Caudate nucleus (tissue), 63 donors: ENCODE measurements at places on chromosomes 3 and 15.

DNA sequence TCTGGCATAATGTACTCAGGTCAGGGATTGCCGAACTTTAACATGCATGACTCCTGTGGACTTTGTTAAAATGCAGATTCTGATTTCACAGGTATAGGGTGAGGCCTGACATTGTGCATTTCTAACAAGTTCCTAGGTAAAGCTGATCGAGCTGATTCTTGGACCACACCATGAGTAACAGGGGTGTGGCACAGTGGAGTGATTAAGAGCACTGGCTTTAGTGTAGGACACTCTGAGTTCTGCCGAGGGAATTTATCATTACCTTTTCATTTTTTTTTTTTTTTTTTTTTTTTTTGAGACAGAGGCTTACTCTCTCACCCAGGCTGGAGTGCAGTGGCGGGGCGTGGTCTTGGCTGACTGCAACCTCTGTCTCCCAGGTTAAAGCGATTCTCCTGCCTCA is 169.3 kb downstream of the ADAMTS9 start:
- DNase-seq = no peak

- DNase-seq = no peak
Measured at GRCh38 chr3:39124876-39125840, 17.7 kb downstream of the TTC21A start.

DNA sequence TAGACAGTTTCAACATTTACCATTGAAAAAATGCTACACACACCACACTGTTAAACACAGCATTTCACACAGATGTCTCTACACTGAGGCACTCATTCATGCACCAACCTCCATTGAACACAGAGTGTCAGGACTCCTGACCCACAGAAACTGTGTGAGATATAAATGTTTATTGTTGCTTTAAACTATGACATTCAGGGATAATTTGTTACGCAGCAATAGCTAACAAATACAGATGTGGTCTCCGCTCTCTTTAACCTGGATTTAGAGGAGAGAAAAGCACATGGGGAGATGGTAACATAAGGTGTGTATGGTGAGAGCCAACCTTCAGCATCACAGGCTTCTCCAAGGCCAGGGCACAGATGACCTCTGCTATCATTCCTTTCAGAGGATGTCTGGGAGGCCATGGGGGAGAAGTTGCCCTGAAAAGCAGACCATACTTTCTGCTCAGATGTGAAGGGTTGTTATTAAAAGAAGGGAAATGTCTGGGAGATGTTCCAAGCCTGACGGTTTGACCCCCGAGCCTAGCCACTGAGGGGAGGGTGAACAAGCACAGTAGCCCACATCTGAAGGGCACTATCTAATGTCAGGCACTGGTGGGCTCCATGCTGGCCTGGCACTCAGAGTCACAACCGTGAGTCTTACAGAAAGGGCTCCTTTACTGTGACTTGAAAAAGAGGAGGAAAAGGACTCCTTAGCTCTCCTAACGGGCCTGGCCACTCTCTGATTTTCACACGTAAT is 284.5 kb upstream of the TLE3 start:
- no peak for DNase-seq

DNA sequence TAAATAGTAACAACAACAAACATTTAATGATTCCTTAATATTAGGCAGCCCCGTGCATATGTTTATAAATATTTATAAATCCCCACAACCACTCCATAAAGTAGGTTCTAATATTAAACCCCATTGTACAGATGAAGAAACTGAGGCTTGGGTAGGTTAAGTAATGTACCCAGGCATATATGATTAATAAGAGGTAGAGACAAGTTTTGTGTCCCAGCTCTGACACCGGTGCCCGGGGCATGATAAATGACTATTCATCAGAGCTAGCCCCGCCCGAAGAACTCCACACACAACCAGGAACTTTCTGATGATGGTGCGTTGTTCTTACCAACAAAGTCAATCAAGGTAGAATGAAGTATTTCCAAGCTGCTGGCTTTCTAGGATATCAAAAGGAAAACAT is 19.4 kb downstream of the CDCP1 start:
- no peak for DNase-seq

DNA sequence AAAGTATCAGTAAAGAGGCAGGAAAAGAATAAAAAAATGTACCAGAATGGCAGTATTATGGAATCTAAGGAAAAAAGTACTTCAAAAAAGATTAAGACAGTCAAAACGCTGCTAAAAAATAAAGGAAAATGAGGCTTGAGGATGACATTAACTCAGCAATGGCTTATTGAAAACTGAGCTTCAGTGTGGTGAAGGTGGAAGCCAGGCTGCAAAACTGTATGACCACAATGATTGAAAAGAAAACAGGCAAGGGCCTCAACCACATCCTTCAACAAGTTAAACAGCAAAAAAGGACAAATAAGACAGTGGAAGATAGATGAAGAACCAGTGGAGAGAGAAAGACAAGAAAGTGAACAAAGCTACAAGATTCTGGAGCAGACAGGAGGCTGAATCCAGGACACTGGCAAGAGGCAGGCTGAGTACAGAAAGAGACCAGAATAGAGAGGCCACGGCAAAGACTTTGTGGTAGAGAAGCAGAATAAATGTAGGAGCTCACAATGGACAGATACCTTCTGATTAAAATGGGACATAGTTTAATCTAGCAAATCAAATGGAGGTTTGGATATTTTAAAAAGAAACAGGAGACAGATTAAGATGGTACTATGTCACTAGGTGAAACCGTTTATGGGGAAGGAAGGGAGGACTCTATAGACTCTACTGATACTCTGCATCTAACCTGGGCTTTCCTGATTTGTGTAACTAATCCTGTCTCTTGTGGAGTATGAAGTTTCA is 86.1 kb downstream of the TJP1 start:
- no peak for DNase-seq

GRCh38 chr15:61396235-61396919 is 167.3 kb upstream of the RORA start:
- no peak for DNase-seq

- no peak for DNase-seq
Measured at GRCh38 chr15:80588801-80589200, 106.3 kb upstream of the ABHD17C start.

- no peak for DNase-seq
Measured at GRCh38 chr3:188060840-188061544, 93.0 kb upstream of the LPP start.

DNA sequence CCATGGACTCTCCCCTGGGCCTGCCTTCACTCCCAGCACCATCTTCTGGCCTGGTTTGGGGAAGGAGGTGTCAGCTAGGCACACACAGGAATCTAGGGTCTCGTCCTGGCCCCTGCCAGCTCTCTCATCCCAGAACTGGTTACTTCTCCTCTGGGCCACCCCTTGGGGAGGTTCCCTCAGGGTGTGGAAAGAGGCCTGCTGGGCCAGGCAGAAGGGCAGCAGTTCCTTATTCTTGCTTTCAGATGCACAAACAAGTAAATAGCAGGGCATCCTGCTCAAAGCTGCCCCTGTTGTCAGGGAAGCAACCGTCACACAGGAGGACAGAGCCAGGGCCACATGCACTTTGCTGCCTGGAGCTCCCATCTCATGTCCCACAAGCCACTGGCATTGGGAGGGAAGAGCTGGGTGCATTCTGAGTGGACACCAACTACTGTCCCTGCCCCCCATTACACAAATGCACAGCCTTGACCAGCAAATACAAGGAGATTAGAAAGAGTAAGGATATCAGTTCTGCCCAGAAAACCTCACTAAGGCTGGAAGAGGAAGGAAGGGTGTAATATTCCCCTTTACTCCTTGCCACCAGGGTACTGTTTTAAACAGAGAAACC is 108.8 kb upstream of the HACD2 start:
- DNase-seq = no peak

DNA sequence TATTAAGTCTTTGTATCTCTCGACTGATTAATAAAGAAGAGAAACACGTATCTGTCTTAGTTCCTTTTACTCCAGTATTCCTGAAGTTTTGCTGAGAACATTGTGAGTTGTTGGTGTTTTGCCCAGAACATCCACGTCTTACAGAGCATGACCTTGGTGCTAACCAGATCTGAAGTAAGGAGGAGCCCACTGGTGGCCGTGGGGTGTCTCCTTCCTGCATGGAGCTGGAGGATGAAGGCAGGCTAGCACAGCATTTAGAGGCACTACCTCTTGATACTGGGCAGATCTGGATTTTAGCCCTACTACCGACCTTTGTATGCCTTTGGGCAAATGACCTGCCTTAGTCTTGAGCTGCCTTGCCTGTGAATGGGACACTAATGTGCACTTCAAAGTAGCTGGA is 28.9 kb upstream of the ESYT3 start:
- no peak for DNase-seq

- DNase-seq = no peak
Measured at GRCh38 chr15:48407646-48408045, 76.4 kb downstream of the DUT start.

DNA sequence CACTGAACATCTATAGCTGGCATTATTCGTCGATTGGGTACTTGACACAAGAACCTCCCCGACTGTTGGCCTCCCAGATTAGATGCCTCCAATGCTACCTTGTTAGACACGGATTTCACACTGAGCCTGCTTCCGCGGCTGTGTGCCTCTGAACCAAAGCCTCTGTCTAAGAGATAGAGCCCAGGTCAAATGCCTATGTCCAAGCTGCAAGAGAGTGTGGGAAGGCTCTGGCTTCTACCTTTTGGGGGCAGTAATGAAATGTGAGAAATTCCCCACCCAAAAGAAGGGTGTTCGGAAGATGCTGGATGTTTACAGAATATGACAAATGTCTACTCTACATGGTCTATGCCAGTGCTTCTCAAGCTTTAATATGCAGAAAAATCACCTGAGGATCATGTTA is 2.0 kb upstream of the RPUSD2 start:
- DNase-seq = no peak

DNA sequence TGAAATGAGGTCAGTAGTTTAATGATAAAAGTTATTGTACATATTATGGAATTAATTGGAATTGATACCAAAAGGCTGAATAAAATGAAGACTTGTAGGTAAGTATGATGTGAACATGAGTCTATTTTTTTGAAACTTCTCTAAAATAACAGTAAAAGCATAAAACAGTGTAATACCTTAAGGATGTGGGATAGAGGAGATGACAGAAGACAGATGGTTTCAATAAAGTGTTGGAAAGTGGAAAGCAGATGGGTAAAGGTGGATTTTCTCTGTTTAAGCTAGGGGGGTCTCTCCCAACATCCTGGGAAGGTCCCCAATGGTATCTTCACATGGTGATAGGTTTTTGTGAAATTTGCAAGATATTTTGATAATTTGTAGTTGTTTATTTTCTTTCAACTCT is 41.6 kb downstream of the GMPS start:
- DNase-seq = no peak

GRCh38 chr15:101532865-101533264 is 43.4 kb upstream of the PCSK6 start:
- DNase-seq = no peak

- DNase-seq = peak; percentile 94
Measured at GRCh38 chr15:101294731-101295606, at the start of gene SNRPA1. Gene SNRPA1, minus strand, starts transcription at chr15:101295248. Its CDS starts 70 bp downstream, at chr15:101295178.

GRCh38 chr3:114504941-114505628 is 211.3 kb downstream of the TIGIT start:
- DNase-seq = peak; percentile 25

DNA sequence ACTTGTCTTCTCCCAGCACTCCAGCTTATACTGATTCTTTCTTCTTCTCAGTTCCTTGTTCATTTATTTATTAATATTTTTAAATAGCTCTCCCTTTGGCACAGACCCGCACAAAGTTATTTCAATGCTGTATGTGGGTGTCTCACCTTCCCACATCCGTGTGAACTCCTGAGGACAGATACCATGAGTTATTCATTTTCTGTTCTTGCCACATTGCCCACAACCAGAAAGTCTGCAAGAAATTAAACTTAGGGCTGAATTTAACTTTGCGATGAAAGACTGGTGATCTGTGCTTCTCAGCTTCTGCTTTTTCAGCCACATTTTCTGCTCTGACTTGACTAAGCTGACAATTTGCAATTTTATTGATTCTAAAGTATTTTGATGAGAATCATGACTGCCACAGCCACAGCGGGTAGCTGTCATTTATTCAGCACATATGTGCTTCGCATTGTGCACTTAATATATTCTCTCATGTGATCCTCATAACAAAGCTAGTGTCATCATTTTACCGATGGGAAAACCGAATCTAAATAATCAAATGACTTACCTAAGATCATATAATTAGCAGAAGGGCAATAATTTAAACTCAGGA is 569.8 kb downstream of the EDEM1 start:
- DNase-seq = no peak

DNA sequence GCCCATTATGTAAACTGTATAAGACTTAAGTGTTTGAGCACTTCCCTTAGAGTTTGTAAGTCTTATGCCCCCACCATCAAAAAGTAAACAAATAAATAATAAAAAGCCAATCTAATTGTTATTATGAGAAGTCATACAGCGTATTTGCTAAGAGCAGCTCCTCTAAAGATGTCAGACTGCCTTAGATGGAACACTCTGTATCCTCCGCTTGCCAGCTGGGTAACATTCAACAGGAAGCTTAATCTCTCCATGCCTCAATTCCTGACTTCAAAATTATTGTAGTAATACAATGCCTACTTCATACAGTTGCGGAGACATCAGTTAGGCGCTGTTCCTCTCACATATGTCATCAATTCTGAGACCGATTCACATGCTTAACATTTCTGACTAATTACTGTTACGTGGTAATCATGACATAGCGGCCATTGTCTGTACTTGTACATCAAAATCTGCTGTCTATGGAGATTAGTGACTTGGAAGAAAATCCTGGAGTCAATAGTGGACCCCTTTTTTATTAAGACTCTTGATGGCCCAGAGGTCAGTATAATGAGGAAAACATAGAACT is 417.7 kb downstream of the LPP start:
- no peak for DNase-seq

- DNase-seq = no peak
Measured at GRCh38 chr3:89521328-89521727, 413.9 kb downstream of the EPHA3 start.

DNA sequence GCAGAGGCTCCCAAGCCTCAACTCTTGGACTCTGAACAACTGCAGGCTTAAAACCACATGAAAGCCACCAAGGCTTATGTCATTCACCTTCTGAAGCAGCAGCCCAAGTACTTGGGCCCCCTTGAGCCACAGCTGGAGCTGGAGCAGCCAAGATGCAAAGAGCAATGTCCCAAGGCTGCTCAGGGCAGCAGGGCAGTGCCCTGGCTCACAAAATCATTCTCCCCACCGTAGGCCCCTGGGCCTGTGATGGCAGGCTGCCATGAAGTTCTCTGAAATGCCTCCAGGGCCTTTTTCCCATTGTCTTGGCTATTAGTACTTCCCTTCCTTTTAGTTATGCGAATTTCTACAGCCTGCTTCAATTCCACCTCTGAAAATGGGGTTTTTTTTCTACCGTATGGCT is 83.4 kb downstream of the DCLK3 start:
- no peak for DNase-seq

GRCh38 chr3:37375184-37376127 is 201.1 kb upstream of the LRRFIP2 start:
- no peak for DNase-seq

- no peak for DNase-seq
Measured at GRCh38 chr3:67901681-67902080, 247.3 kb upstream of the SUCLG2 start.

DNA sequence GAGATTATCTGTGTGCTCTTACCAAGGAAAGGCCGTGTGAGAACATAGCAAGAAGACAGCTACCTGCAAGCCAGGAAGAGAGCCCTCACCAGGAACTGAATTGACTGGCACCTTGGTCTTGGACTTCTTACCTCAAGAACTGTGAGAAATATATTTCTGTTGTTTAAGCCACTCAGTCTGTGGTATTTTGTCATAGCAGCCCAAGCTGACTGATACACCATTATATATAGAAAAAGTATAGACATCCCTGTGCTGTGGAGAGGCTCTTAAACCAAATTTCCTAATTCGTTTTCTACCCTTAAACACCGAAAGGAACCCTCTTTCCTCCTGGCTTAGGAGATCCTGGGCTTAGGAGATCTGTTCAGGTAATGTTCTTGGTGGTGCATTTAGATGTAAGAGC is 44.8 kb downstream of the CGNL1 start:
- no peak for DNase-seq
